Activated CD4-positive, alpha-beta T cell treated with anti-CD3 and anti-CD28 coated beads for 24 hours (primary cell): ENCODE measurements at places on chromosomes 1 and 21.

DNA sequence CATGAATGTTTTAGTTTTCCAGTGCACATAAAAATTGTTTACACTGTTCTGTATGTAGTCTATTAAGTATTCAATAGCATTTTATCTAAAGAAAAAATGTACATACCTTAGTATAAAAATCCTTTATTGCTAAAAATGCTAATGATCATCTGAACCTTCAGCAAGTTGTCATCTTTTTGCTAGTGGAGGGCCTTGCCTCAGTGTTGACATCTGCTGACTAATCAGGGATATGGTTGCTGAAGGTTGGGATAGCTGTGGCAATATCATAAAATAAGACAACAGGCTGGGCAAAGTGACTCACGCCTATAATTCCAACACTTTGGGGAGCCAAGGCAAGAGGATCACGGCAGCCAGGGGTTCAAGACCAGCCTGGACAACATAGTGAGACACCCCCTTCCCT lies 9.0 kb downstream of the DYNLT5 start:
- no peak for DNase-seq

- DNase-seq = no peak
Observed at GRCh38 chr1:157849229-157849875, 7.7 kb upstream of the CD5L start.

GRCh38 chr1:13570924-13571323 lies 12.7 kb upstream of the PDPN start:
- no peak for DNase-seq

- no peak for DNase-seq
Observed at GRCh38 chr1:177044390-177044789, 120.1 kb downstream of the ASTN1 start.

GRCh38 chr1:51433972-51434510 lies 85.0 kb downstream of the EPS15 start:
- no peak for DNase-seq

DNA sequence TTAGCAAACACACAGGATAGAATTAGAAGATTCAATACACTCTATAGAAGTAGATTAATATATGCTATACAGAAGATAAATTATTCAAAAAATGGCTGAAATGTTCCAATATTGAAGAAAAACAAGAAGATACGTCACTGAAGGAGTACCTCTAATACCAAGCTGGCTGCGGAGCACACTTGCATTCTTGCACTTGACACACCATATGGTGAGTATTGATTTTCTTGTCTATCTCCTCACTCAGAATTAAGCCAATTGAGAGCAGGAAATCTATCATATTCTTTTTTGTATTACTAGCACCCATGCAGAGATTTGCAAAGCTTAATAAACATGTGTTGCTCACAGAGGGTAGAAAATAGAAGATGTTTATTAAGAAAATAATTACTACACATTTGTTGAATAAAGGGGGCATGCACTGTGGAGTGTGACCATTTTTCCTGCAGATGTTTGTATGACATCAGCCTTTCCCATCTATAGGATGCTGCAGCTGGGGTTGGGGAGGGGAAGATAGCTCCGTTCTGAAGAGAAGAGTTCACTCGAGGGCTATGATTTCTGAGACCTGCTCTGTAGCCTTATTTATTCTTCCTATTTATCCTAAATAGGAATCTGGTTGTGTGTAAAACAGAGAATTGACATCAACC lies 318.1 kb downstream of the HHIPL2 start:
- no peak for DNase-seq

DNA sequence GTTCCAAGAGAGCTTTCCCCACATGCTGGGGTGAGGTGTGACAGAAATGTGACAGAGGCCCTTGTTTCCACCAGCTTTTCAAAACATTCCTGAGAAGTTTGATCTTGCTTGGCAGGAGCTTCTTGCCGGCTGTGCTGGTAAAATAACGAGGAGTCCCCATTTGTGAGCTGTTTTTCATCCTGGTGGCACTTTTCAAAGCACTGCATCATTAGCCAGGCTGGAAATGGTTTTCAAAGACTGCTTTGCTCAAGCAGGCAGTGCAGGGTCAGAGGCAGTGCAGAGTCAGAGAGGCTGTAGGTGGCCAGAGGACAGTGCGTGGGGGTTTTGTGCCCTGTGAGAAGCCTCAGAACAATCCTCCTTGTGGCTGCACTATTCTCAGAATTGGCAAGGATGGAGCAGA lies 75.8 kb upstream of the KCNA3 start:
- no peak for DNase-seq

GRCh38 chr1:154335025-154335714 lies 9.8 kb downstream of the ATP8B2 start:
- peak; percentile 93 for DNase-seq

GRCh38 chr1:191888996-191889622 lies 269.2 kb upstream of the RGS18 start:
- no peak for DNase-seq

DNA sequence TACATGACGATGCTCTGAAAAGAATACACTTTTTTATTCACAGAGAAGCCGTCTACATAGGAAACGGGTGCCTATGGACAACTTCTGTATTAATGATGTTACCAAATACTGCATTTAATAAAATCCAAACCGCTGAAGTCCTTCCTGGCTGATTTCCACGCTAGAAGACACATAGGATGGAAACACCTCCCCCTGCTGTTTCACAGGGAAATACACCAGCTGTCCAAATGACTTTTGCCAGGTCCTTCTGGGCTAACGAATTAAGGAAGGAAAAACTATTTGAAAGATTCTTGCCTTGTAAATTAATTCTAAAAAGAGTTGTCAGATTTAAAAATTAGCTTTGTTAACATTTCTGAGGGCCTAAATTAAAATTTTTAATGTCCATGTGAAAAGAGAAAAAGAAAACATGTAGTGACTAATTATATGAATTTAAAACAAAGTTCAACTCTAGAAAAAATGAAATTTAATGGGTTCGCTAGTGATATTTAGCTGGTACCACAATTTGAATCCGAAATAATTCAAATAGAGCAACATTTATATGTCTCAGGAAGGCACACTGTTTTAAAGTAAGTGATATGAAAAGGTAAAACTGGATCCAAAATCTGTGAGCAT lies 146.0 kb downstream of the RERE start:
- no peak for DNase-seq
